ENCODE measurements at places on chromosomes 3 and 15. TPM values are rescaled to one million over a fixed set of nuclear protein-coding genes. Genes with fewer than 3 reads are reported as not detected.
A peak's percentile ranks its signal among the peaks of the same experiment; 100 is the strongest.

- DNase-seq, result no peak
Measured at GRCh38 chr3:43723121-43723734, 32.5 kb downstream of the ABHD5 start.

- DNase-seq, result no peak
Measured at GRCh38 chr3:132117642-132118041, 82.8 kb upstream of the CPNE4 start.

GRCh38 chr3:178436773-178437172 is 99.5 kb upstream of the KCNMB2 start:
- peak; percentile 66 for DNase-seq

- no peak for DNase-seq
Measured at GRCh38 chr15:96303503-96304056, 26.9 kb upstream of the NR2F2 start.

DNA sequence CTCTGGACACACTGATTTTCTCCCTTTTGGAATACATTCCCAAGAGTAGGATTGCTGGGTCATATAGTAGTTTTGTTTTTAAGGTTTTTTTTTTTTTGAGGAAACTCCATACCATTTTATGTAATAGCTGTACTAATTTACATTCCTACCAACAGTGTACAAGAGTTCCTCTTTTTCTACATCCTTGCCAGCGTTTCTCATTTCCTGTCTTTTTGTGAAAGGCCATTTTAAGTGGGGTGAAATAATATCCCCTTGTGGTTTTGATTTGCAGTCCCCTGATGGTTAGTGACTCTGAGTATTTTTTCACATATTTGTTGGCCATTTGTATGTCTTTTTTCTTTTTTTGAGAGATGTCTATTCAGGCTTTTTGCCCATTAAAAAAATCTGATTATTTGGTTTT is 1205.5 kb downstream of the ROBO1 start:
- DNase-seq, result no peak

DNA sequence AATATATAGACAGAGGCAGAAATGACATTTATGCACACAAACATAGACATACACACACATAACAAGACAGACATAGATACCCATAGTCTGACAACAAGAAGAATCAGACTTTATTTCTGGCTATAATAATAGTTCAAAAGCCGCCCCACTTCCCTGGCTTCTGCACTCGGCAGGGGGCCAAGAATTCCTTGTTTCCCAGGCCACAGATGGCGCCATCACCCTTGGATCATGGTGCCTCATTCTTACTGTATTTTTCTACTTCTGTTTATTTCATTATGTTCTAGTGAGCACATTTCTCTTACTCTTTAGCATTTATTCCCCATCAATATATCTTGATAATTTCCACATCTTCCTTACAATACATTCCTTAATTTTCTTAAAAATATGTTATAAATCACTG is 387.5 kb downstream of the NLGN1 start:
- peak; percentile 82 for DNase-seq

DNA sequence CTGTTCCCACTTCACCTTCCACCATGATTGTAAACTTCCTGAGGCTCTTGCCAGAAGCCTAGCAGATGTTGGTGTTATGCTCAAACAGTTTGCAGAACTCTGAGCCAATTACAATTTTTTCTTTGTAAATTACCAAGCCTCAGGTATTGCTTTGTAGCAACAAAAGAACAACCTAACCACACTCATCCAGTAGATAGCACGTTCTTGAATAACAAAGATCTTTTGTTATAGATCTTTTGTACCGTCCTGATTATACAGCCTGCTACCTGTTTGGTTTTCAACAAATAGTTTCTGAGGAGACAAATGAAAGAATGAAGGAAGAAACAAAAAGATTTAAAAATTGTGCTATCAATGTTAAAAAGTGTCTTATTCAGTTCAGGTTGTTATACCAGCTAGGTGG is 474.7 kb upstream of the ALCAM start:
- DNase-seq, result peak; percentile 20

- DNase-seq, result no peak
Measured at GRCh38 chr3:52400275-52400793, 44.6 kb downstream of the SEMA3G start.

Gene SI
- total RNA-seq, result not detected

Gene MOBP
- total RNA-seq, result not detected

Data from GM23338 (cell line).